ENCODE measurements at places on chromosomes 4 and X.
A peak's percentile ranks its signal among the peaks of the same experiment; 100 is the strongest.

DNA sequence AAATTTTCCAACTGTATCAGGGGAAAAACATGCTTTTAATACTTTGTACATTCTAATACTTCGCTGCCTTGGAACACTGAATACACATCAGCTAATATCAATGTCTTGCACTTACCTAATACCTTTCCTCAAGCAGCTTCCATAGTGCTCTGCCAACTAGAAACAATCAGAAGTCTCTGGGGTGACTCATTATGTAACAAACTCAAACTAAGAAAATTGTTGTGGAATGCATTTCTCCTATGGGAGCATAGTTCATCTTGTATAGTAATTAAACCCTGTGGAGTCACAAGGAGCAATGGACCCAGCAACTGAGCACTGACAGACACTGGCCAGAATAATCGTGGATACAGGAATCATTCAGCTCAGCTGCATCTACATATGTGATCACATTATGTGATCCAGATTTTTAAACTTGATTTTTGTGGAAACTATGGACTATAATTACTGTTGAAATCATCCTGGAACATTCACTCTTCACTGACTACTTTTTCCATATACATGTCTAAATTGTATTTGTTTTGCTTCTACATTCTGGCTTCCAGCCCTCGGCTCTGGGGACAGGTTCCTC lies 496.9 kb downstream of the TMA16 start:
- DNase-seq: no peak

DNA sequence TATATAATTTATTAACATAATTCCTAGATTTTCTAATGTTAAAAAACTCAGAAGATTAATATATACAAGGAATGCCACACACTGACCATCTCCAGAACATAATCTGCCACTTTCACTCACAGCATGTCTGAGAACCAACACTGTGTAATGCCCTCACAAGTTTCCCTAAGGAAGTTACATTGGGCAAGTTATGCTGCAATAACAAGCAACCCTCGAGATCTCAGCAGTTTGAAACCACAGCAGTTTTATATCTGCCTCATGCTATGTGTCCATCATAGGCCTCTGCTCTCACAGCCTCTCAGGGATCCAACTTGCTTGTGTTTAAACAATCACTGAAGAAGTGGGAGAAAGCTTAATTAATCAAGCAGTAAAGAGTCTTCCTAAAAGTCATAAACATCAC lies 250.0 kb upstream of the SLC7A11 start:
- DNase-seq: no peak

DNA sequence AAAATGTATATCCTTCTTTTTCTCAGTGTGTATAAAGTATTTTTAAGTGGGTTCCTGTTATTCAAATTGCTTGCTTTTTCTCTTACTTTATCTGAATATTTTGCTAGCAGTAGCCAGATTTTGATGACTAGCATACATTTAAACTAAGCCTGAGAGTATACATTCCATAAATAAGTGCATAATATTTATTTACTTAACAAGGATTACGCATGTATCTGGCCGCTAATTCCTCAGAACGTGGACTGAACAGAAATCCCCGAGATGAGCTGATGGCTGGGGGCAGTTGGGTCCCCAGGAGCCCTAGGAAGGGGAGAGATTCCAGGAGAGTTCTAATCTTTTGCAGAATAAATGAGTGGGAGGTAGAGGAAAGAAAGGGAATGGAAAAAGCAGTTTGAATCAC lies 91.0 kb downstream of the PHOX2B start:
- DNase-seq: peak; percentile 15

GRCh38 chrX:112941209-112941837 lies 100.7 kb upstream of the AMOT start:
- peak; percentile 2 for DNase-seq

GRCh38 chr4:68858039-68858438 lies 42.2 kb downstream of the UGT2B10 start:
- DNase-seq: no peak

DNA sequence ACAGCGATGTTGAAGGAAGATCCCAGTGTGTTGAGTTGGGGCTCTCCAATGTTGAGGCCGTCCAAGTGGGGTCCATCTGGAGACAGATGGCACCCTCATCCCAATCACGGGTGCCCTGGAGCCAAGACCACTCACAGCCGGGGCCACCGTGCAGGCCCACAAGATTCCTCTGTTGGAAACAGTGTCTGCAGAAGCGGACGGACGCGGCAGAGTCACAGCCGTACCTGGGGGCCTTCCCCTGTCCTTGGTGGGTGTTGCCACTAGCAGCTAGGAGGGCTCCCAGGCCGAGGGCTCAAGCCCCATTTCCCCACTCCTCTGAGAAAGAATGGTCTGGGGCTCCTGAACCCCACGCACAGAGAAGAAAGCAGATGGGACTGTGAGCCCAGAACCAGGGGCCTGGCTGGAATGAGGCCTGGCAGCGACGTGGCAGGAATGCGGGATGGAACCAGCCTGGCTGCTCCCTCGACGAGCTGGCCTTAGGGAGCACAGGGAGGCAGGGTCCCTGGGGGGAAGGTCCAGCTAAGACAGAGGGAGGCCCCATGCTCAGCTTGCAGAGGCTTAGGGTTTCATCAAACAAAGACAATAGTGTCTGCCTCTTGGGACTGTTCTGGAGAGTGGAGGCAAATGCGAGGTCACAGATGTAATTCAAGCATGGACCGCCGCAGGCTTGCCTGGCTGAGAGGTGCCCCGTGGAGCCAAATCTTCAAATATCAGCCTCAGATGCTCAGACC lies 228.9 kb downstream of the AFAP1 start:
- no peak for DNase-seq

DNA sequence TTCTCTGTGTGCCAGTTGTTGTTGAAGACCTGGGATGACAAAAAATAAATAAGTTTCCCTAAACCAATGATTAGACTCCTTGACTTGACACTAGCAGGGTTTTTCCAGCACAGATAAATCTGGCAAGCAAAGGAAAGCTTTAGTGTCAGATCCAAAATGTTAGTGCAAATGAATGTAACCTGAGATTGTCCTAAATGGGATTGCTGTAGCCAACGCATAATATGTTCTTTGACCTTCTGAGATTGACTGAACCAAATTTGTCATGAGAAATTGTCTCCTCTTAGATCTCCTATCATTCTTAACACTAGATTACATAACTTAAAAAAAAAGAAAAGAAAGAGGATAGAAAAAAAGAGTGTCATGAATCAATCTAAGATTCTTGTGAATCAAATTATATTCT lies 196.5 kb downstream of the RELL1 start:
- DNase-seq: no peak

DNA sequence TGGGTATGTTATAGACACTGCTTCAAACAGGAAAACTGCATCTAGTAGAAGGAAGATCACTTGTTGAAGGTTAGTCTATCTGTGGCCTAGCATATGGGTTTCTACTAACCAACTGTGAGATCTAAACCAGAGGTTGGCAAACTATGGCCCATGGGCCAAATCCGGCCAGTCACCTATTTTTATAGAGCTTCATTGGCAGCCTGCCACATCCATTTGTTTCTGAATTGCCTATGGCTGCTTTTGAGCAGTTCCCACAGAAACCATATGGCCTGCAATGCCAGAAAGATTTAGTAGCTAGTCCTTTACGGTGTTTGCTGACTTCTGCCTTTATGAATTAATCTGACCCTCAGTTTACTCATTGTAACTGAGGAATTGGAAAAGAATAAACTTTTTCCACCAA lies 71.1 kb downstream of the MID1 start:
- no peak for DNase-seq

DNA sequence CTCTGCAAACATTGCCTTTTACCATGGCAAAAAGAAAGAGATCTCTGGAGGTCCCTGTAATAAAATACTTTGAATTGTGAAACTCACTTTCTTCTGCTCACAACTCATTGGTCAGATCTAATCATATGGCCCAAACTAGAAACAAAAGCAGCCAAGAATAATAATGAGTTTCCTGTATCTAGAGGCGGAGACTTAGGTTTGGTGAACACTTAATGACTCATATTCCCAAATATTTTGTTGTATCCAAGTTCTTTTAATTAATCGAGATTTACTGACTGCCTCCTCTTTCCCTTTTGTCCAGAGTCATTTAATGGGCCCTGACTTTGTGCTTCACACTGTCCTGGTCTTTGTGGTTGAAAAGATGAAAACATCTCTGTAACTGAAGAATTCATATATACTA lies 190.6 kb downstream of the CCSER1 start:
- peak; percentile 92 for DNase-seq

DNA sequence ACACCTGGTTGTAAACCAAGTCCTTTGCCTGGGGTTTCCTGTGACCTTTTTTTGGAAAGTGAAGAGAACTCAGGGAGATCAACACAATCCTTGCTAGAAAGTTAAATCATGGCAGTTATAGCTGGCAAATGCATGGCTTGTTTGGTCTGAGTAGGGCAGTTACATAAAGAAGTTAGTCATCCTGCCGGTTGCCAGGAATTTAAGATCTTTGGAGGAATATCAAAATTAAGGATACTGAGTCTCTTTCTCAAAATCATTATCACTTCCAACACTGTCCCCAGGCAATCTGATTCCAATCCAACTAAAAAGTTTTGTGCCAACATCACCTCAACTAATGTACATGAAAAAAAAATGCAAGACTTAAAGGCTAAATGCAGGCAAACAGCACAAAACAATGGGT lies 40.3 kb downstream of the C4orf54 start:
- DNase-seq: no peak

DNA sequence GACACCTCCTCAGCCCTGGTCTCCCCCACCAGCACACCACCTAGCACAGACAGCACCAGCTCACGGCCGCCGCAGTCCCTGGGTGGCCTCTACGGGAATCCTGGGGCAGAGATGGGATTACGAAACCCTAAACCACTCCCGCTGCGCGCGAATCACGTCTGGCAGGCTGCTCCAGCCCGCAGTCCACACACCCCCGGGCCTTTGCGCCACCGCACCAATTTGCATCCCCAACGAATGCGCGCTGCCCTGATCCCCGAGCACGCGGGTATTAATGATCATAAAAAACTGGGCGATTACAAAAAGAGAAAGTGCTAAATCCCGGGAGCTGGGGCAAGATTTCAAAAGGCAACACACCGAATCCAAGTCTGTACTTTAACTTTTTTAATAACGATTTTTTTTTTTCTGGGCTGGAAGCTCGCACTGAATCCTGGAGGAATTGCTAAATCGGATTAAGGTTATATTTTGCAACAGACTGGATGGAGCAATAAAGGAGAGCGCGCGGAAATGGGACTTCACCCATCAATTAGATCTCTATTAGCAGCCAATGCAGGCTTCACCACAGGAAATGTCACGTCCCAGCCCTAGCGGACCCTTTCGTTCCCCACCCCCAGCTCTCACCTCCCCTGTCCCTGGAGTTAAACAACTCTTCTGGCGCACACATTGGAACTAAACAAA lies 69.8 kb upstream of the TMEM33 start:
- DNase-seq: peak; percentile 20
